Large intestine (tissue), 12 donors: ENCODE measurements at places on chromosomes 2 and 18.

DNA sequence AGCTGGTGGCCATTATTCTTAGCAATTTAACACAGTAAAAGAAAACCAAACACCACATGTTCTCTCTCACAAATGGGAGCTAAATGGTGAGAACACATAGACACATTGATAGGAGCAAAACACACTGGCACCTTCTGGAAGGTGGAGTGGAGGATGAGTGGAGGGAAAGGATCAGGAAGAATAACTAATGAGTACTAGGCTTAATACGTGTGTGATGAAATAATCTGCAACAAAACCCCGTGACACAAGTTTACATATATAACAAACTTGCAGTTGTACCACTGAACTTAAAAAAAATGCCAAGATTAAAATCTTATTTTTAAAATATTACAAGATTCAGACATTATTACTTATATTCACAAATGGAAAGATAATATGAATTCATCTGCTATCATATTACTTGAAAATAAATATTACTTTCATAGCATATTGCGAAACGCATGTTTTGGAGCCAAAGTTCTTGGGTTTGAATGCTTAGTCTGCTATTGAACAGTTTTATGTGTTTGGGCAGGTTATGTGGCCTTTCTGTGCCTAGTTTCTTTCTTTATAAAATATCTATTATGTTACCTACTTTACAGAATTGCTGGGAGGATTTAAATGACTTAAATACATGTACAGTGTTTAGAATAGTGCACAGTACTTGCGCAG is 20.5 kb downstream of the ANKRD62 start:
- DNase-seq: no peak

DNA sequence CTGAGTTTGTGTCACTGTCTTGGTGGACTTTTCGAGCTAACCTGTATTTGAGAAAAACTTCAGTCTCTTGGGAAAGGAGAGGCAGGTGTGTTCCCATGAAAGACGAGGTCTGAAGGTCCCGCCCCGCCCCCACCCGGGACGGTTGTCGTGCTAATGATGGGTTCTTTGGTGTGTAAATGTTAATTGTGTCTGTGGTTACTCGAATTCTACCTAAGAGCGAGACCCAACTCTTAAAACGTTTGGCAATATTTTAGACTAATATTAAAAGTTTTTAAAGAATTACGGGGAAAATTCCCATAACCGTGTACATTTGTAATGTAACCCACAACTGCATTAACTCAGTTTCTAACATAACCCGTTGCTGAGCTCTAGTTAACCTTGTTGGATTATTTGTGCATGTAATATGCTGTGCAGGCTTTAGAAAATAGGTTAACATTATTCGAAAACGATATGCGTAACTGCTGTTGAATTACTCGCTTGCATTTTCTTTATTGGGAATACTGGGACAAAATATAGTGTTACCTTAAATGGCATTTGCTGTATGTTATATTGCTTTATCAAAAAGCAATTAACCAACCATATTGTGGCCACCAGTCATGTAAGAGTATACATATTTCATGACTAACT is 833 bp downstream of the EPB41L5 start:
- no peak for DNase-seq

DNA sequence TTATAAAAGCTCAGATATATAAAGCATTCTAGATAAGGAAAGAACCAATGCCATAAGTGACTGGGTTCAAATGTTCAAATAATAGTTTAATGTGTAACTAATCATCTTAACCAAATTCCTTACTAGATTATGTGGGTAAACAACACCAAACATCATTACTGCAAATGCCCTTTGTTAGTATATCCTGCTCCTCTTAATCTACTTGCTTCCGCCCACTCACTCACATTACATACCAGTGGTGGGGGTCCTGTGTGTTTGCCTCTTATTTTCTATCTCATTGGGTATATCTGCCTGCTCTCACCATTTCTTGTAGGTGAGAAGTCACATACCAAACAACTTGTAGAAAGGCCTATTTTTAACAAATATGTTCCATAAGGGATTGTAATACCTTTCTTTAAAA is 562.1 kb downstream of the NRXN1 start:
- no peak for DNase-seq

DNA sequence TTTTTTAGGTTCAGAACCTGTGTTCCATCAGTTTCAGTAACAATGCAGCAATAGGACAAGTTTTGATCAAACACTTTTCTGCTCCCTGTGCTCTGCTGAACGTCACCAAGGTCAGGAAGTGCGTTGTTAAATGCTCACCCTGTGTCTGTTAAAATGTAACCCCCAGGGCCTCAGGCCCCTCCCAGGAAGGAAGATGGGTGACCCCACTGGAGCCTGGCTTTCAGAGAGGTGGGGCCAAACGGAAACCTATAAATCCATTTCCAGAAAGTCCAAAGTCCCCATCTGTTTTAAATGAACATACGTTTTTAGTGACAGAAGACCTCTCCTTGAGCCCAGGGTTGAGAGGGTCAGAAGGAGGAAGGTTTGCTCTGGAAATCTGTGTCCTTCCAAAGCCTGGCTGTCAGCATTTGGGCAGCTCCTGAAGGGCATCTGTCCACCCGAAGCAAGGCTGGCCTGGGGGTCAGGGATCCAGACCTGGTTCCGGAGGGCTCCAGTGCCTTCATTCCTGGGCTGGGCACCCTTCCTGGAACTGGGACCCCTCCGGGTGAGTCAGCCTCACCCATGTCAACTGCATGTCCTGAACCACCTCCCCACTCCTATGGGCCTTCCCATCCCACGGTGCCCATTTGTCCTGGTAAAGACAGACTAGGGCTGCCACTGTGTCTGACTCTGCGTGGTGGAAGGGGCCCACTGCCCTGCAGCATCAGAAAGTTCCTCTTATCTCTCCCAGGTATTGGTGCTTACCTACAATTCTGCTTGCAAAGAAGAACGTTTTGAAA is 117.4 kb upstream of the COPS8 start:
- DNase-seq: peak; percentile 94

- peak; percentile 33 for DNase-seq
Observed at GRCh38 chr2:109513749-109514588, 99.8 kb downstream of the SEPTIN10 start.

DNA sequence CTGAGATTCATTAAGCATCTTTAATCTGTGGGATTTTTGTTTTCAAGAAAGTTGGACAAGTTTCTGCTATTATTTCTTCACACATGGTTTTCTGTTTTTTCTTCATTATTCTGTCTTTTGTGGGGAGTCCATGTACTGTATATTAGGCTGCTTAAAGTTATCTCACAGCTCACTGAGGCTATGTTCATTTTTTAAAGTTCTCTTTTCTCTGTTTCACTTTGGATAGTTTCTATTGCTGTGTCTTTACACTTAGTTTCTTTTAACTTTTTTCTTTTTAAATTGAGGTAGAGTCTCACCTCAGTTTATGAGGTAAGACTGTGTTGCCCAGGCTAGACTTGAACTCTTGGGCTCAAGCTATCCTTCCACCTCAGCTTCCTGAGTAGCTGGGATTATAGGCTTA is 8.6 kb downstream of the OSBPL6 start:
- DNase-seq: no peak

GRCh38 chr2:179691235-179691634 is 170.2 kb downstream of the ZNF385B start:
- no peak for DNase-seq

GRCh38 chr2:9441556-9441955 is 18.1 kb downstream of the CPSF3 start:
- no peak for DNase-seq

DNA sequence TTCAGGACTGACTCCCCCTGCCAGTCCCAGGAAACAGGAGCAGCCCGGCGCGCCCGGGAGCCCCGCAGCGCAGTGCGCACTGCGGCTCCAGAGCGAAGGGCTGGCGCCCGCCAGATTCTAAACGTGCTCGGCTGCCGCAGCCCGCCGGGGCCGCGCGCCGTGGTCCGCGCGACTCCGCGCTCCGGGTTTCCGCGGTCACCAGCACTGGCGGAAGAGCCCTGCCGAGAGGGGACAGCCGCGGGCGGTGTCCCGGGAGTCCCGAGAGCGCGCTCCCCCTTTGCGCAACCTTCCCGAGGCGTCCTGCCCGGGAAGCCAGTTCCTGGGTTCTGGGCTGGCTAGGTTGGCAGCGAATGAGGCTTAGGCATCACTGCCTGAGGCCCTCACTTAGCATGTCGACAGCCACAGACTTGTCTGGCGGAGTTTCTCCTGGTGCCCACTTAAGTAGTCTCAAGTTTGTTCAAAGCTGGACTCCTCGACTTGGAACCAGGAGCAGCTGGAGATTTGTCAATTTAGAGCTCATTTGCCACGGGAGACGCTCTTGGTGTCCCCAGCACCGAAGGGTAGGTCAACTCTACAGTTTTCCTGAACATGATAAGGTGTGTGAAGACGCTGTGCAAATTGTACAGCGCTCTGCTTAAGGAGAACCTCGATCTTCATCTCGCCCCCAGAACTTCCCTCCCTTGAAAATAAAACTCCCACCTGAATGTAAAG is 1.5 kb upstream of the VSNL1 start:
- DNase-seq: peak; percentile 53

DNA sequence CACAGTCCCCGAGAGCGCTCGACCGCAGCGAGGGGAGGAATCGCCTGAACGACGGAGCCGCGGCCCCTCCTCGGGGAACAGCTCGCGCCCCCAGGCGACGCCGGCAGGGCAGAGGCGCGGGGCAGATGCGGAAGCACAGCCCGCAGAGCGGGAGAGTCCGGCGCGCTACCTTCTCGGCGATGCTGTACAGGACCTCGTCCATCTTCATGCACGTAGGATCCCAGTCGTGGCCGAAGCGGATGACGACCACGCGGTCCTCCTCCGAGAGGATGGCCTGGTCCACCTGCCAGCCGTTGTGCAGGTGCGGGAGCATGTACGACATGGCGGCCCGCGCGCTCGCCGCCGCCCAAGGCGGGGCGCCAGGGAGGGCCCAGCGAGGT is 302 bp downstream of the TXNL4A start:
- DNase-seq: peak; percentile 80

- no peak for DNase-seq
Observed at GRCh38 chr2:47401789-47402554, 984 bp upstream of the MSH2 start.

DNA sequence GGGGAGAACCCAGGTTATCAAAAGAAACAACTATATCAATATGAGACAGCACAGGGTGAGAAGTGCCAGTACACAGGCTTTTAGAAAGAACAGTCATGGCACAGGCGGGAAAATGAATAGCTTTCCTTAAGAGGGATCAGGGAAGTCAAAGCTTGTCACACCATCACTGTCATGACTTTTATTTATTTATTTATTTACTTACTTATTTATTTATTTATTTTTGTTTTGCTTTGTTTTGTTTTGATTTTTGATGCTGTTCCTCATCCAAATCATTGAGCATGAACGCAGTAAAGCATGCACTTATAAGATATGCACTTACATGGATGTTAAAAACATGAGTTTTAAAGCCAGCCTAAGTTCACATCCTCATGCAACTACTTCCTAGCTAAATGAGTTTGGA is 19.3 kb upstream of the CRIM1 start:
- DNase-seq: no peak

GRCh38 chr2:201157694-201158093 is 25.2 kb upstream of the CASP10 start:
- DNase-seq: no peak

- no peak for DNase-seq
Observed at GRCh38 chr2:50273003-50273402, 758.9 kb downstream of the NRXN1 start.

- DNase-seq: no peak
Observed at GRCh38 chr2:110727923-110728322, 4.5 kb upstream of the ACOXL start.

- no peak for DNase-seq
Observed at GRCh38 chr2:65311596-65311995, 84.0 kb downstream of the ACTR2 start.

DNA sequence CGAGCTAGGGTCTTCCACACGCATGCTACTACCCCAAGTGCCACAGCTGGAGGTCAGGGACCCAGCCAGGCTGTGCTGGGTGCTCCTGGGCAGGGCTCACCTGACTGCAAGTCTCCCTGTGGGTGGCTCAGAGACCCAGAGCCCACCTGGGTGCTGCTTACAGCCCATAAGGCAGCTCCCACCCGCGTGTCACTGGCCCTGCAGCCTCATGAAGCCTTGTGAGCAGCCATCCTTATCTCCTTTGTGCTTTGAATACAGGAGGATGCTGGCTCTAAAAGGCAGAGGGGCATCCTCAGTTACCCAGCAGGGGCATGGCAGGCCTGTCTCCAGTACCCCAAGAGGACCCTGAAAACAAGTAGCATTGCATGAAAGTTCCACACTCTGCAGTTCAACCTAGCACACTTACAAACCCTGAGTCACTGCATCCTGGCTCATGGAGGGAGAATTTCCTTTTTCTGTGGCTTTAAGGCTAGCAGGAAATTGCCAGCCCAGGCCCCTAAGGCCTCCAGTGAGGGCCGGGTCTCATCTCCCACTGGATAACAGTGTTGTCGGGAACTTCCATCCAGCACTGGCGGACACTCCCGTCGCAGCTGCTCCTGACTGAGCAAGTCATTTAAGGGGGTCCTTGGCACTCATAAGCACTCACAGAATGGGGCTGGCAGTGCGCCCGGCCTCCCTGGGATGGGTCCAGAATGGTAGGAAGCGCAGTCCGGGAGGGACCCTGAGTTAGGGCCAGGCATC is 137.1 kb downstream of the RPIA start:
- no peak for DNase-seq

GRCh38 chr18:45745817-45746461 is 22.0 kb downstream of the SLC14A1 start:
- peak; percentile 27 for DNase-seq

GRCh38 chr18:46301571-46301970 is 197.4 kb downstream of the HAUS1 start:
- no peak for DNase-seq
